ENCODE measurements at places on chromosomes 12 and 14.

GRCh38 chr12:122909442-122910288 is 13.7 kb upstream of the VPS37B start:
- ATAC-seq, result no peak

DNA sequence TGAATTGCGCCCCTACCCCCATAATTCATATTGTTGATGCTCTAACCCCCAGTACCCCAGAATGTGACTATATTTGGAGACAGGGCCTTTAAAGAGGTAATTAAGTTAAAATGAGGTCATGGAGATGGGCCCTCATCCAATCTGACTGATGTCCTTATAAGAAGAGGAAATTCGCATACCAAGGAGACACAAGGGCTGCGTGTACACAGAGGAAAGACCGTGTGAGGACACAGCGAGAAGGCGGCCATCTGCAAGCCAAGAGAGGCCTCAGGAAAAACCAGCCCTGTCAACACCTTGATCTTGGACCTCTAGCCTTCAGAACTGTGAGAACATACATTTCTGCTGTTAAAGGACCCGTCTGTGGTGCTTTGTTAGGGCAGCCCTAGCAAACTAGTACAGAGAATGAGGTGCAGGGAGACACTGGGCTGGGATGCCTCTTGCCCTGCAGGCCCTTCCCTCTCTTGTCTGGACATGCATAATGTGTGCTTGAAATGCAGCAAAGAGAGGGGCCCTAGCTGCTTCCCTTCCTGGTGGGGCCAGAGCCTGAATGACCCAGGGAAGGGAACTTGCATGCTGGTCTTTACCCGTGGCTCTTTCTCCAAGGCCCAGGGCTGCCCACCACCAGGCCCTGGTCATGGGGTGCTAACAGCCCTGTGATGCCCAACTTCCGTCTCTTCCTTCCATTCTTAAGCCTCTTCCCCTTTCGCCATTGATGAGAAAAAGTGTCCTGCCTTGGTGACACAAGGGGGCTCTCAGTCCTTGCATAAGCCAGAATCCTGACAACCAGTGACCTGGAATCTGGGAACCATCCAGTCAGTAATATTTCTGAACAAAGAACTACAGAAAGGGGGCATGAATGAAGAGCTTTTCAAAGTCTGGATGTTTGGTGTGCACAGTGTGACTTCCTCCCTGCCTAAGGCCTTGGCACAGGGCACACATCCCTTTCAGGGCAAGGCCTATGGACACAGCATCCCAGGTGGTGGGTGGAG is 50.0 kb upstream of the GPATCH2L start:
- peak; percentile 64 for ATAC-seq

GRCh38 chr12:6533923-6534694 is at the start of gene GAPDH:
TSS of gene GAPDH (plus strand) at chr12:6534517. CDS start at chr12:6534833, 316 bp downstream.
- ATAC-seq, result peak; percentile 83

DNA sequence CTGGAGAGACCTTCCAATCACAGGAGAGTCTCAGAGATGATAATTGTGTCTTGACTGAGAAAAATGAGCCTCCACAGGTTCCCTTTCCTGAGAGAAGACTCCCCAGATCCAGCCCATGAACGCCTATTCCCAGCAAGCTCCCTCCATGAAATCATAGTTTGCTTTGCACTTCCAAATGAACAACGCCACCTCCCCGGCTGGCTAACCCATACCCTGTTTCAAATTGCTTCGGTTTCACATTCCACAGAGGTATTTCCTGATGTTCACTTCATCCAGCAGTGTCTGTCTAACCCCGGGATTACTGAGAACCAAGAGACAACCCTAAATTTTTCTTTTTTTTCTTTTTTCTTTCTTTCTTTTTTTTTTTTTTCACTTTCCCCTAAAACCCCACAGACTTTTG is 124.1 kb upstream of the RFLNA start:
- no peak for ATAC-seq

DNA sequence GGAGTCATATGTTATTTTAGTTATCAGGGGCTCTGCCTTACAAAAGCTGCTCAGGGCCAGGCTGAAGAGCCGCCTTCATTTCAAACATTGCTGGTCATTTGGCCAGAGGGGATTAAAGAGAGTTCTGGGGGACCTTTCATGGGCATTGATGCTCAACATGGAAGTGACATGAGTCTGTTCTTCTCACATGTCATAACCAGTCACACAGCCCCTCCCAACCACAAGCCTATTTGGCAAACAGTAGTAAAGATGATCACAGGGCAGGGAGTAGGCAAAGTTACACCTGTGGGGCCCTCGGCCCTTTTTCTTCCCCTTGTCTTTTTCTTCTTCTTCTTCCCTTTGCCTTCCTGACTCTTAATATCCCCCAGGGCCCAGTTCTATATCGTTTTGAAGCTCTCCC is 33.3 kb downstream of the CFAP54 start:
- ATAC-seq, result no peak

DNA sequence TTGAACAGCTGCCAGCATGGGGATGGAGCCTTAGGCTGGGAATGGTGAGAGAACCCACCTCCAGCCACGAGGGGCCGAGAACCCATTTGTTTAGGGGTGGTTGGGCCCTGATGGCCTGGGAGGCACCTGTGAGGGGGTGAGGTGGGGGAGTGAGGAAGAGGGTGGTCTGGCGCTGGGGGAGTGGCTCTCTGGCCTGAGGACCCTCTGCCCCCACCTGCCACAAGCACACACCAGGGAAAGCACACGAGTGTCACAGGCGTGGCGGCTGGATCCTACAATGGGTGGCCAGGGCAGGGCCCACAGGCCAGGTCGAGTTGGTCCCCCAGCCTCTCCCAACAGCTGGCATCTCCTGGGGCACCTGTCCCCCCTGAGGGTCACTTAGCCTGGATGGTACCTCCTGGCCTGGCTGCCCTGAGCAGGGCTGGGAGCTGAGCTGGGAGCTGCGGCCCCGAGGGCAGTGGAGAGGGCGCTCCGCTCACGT is 340.5 kb downstream of the TMEM121 start:
- ATAC-seq, result no peak

- peak; percentile 26 for ATAC-seq
These were observed 281.5 kb downstream of the ZFP36L1 start for GRCh38 chr14:68511129-68512047.

- no peak for ATAC-seq
These were observed 266.8 kb upstream of the FKBP4 start for GRCh38 chr12:2528001-2528400.

DNA sequence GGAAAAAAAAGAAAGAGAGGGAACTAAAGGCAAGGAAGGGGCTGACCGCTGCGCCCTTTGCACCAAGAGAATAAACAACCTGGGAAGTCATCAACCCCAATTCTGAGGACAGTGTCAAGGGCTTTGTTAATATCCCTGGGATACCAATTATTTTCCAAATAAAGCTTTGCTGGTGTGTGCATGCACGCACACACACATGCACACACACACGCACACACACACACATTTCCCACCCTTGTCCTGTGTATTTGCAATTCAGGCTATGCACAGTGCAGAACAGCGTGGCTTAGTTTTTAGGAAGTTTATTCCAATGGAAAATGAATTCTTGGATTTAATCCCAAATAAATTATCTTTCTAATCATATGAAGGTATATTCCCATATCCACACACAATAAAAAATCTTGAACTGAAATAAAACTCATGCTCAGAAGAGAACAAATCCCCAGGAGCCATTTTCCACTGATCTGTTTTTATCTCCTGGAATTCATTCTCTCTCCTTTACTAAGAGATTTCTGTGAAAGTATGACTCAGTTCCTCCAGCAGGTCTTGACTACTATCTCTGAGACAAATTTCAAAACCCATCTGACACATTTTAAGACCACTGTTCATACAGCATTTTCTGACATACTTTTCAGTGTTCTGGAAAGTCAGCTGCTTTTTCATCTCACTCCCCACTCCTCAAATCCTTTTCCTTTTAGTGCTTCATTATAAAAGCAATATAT is 334.4 kb upstream of the ATP2B1 start:
- ATAC-seq, result no peak

- no peak for ATAC-seq
These were observed 43.7 kb upstream of the RFLNA start for GRCh38 chr12:124251186-124251585.

- ATAC-seq, result no peak
These were observed 91.3 kb downstream of the DUSP6 start for GRCh38 chr12:89260841-89261637.

- no peak for ATAC-seq
These were observed 13.6 kb upstream of the SPPL3 start for GRCh38 chr12:120917748-120918147.

DNA sequence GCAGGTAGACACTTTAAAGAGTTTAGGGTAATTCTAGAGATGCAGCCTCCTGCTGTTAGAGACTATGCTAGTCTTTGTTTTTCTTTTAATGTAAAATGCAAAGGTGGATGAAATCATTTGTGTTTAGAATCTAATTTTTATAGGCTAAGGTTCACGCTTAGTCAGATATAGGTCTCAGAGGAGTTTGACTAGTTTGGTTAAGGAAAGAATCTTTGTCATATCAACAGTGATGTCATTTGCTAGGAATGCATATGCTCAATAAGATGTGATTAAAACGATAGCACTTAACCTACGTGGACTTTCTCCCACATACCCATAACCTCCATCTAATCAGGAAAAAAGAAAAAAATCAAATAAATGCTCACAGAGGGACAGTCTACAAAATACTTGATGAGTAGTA is 859.3 kb upstream of the ATXN7L3B start:
- ATAC-seq, result no peak

GRCh38 chr12:132083941-132084620 is 60.0 kb downstream of the DDX51 start:
- peak; percentile 96 for ATAC-seq

- no peak for ATAC-seq
These were observed 38.7 kb downstream of the SLC6A12 start for GRCh38 chr12:175250-175649.

GRCh38 chr12:13177906-13178305 is 18.6 kb upstream of the EMP1 start:
- ATAC-seq, result no peak

DNA sequence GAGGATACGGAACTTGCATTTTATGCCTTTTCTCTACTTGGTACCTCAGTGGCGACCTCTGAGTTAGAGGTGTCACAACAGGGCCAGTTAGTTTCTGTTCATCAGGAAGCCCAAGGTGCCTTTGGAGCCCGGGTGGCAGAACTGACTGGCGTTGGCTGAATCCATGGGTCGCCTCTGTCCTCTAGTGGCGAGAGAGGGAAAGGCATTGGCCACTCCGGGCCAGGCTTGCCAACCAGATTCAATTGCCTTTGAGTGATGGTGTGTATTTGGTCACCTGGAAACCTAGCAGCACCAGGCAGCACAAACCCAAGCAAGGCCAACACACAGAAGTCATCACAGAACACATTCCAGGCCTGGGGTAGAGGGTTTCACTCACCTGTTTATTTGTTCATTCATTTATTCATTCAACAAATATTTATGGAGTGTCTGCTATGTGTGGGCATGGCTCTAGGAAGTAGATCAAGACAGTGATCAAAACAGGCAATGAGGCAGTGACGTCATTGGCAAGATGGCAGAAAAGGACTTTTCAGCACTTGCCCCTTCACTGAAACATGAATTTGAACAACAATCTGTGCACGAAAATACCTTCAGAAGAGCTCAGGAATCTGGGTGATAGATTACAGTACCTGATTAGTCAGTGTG is 40.5 kb upstream of the KCNA5 start:
- peak; percentile 66 for ATAC-seq

DNA sequence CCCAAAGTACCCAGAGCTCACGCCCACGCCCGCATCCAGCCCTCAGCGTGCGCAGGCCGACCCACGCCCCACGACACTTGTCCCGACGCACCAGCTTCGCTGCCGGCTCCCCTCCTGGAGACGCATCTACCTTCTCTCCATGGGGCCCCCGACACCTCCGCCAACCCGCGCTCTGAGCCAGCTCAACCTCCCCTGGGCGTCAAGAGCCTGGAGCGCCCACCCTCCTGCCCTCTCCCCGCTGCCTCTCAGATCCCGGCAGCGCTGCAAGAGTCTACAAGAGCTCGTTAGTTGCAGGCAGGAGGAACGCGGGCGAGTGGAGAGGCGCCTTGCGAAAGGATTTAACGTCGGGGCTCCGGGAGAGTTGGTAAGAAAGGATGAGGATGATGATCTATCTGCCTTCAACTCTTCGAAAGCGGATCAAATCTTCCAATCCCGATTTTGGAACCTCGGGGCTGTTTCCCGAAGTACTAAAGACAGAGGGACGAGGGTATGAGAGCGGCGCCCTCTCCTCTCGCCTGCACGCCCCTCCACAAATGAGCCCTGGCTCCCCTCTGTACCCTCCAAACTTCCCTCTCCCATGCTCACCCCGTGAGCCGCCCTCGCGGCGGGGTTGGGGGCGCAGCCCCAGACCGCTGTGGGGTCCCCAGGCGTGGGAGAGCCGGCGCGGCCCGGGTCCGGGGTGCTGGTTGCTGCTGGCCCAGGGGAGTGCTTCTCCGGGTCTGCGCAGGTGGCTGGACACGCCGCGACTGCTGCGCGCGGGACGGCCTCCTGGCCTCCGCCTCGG is 979 bp downstream of the LTBP2 start:
- no peak for ATAC-seq

GRCh38 chr12:14883686-14884085 is 2.0 kb downstream of the MGP start:
- ATAC-seq, result no peak

- ATAC-seq, result no peak
These were observed 12.2 kb downstream of the GTF2H3 start for GRCh38 chr12:123645878-123646277.

All from gastroesophageal sphincter (tissue), 4 donors.